ENCODE measurements at places on chromosomes 13 and 19.
A peak's percentile ranks its signal among the peaks of the same experiment; 100 is the strongest.

DNA sequence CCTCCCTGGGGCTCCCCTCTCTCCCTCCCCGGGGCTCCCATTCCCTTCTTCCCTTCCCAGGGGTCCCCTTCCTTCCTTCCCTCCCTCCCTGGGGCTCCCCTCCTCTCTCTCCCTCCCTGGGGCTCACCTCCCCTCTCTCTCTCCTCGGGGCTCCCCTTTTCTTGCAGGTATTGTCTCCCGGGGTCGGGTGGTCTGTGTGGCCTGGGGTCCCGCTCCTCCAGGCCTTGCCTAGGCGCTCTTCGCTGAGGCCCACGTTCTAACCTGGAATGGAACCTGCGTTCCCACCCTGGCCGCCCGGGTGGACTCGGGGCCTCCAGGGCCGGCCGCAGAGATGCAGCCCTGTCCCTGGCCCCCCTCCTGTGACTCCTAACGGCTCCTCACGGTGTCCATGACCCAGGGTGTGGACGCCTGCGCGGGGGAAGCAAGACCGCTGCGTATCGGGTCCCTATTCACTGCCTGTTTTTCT lies 940 bp upstream of the DCUN1D2 start:
- DNase-seq, result no peak

- no peak for DNase-seq
These were observed 35.3 kb downstream of the EDNRB start for GRCh38 chr13:77883328-77883727.

DNA sequence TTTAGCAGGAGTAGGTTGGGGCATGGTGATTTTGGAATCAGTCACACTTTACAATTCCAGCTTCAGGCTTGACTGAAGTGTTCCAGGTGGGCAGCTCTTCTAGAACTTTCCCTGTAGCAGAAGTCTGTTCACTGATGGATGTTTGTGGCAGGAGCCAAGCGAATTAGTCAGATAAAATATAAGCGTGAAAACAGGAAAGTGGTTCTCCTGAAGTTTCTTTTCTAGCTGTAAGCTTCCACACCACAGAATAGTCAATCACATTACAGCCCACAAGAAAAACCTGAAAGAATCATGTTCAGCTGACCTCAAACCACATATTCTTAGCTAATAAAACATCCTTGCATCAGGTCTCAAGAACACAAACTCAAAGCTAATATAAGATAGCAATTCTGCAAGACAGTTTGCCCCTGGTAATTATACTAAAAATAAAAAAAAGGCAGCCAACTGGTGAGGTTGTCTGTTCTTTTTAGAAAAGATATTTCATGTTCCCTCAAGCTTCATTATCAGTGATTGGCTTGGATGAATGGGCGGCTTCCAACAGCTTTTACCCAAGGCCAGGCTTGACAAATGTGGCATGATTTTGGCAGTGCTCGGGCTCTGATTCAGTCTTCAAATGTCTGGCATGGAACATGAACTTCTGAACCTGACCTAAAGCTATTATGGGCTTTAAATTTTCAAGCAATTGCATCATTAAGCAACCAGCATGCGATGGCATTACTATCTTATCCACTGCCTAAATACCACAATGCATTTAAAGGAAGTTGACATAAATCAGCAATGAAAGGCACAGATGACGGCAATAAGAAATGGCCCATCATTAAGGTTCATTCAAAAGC lies 136.8 kb downstream of the DCLK1 start:
- no peak for DNase-seq

DNA sequence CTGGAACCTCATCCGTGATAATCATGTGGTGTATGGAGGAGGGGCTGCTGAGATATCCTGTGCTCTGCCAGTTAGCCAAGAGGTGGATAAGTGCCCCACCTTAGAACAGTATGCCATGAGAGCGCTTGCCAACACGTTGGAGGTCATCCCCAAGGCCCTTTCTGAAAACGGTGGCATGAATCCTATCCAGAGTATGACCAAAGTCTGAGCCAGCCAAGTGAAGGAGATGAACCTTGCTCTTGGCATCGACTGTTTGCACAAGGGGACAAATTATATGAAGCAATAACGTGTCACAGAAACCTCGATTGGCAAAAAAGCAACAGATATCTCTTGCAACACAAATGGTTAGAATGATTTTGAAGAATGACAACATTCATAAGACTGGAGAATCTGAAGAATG lies 251.2 kb upstream of the OBI1 start:
- DNase-seq, result no peak

DNA sequence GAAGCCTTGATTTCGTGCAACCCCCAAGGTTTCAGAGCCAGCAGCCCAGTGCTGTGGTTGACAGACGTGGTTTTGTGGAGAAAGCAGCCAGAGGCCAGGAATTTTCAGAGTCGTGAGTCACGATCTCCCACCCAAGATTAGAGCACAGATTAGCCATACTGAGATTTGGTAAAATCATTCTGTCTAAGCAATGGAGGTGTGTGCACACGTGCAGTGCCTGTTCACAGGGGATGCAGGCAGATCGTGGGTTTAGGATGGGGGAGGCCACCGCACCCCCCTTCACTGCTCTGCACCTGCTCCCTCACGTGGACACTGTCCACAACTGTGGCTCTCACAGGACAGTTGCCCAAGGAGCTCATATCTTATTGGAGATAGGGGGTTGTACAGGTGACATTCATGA lies 46.6 kb upstream of the GPR183 start:
- no peak for DNase-seq

GRCh38 chr19:35533201-35533821 lies at the start of gene GAPDHS:
Gene GAPDHS (plus strand): TSS chr19:35533456. CDS start chr19:35533528, 72 bp downstream.
- DNase-seq, result no peak

- DNase-seq, result no peak
These were observed 8.5 kb downstream of the UBA2 start for GRCh38 chr19:34436716-34437115.

- DNase-seq, result no peak
These were observed 175.8 kb downstream of the TDRD3 start for GRCh38 chr13:60572855-60573254.

GRCh38 chr19:9883231-9883758 lies 48.2 kb downstream of the PIN1 start:
- no peak for DNase-seq

GRCh38 chr19:39497701-39497995 lies 1.1 kb upstream of the DLL3 start:
- no peak for DNase-seq

- DNase-seq, result no peak
These were observed at the start of gene SACS for GRCh38 chr13:23433171-23434153. Gene SACS (minus strand): TSS chr13:23433702. CDS start chr13:23411239, 22,463 bp downstream.

GRCh38 chr13:85186356-85187045 lies 612.7 kb downstream of the SLITRK6 start:
- no peak for DNase-seq

- DNase-seq, result no peak
These were observed 46.0 kb downstream of the C13orf46 start for GRCh38 chr13:113927661-113928581.

DNA sequence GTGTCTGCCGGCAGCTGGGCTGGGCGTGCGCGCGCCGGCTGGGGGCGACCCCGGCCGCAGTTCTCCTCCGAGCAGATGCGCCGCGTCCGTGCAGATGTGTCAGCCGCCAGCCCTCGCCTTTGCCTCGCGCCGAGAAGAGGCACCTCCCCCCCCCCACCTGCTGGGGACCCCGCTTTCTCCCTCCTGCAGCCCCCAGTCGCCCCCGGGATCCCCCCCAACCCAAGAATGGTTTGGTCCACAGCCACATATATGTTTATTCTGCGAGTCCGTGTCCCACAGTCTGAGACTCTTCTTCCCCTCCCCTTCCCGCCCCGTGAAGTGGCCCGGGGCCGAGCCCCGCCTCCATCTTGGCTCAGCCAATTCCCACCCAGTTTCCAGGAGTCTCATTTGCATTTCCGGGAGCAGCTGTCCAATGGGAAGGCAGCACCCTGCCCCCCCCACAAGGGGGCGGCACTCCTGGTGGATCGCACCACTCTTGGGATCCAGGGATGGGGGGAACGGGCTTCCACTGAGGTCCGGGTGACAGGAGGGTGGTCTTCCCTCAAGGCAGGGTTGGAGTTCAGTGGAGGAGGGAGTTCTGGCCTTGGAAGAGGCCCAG lies 8.6 kb downstream of the ISOC2 start:
- peak; percentile 49 for DNase-seq

GRCh38 chr19:46787331-46788261 lies 798 bp downstream of the SLC1A5 start:
- peak; percentile 20 for DNase-seq

DNA sequence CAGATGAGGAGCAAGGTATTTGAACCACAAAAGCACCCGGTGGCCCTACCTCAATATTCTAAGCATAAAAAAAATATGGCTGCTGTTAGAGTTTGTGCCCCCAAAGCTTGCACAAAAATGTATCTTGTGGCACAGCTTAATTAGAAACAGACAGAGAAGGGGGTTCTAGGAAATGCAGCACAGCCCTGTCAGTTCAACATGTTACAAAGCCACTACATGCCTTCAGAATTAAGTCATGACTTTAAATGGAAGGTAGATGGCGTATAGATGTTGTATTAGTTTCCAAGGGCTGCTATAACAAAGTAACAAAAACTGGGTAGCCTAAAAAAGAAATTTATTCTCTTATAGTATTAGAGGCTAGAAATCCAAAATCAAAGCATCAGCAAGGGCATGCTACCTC lies 703.8 kb downstream of the DIAPH3 start:
- DNase-seq, result no peak

DNA sequence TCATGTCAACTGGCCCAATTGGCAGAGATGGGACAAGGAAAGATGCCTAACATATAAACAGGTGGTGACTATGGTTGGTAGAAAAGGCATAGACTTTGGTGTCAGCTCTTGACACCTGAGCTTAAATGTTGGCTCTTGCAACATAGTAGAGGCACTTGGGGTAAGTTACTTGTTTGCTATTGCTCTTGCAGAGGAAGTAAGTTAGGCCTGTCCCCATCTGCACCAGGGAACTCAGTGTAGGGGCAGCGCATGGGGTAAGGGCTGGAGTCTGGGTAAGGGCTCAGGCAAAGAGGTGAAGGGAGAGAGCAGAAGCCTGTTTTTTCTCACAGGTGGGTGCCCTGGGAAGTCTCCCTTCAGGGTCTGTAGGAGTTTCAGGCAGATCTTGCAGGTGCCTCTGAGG lies 27.6 kb downstream of the ERICH6B start:
- no peak for DNase-seq

DNA sequence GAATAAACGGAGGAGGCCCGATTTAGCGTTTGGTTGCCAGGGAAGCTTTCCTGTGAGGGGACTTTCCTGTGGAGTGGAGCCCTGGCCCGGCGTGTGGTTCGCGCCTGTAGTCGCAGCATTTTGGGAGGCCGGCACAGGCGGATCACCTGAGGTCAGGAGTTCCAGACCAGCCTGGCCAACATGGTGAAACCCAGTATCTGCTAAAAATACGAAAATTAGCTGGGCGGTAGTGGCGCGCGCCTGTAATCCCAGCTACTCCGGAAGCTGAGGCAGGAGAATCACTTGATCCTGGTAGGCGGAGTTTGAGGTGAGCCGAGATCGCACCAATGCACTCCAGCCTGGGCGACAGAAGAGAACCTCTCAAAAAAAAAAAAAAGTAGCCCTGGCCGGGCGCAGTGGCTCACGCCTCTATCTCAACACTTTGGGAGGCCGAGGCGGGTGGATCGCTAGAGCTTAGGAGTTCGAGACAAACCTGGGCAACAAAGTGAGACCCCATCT lies 6.9 kb downstream of the KANK3 start:
- DNase-seq, result no peak

DNA sequence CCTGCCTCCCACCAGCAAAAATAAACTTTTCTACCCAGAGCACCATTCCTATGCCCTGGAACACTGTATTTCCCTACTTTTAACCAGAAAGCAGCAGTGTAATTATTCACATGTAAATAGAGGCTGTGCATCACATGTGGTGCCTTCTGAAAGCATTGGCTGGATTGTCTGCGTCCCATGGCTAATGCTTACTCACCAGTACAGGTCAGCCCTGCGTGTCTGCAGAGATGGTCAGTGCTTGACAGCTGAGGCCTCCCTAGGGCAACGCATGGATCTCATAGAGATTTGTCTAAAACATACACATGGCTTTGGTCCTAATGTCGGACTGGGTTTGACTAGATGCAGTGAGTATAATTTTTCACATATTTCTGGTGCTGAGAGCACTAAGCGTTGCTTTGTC lies 64.2 kb downstream of the DPY19L3 start:
- DNase-seq, result no peak

DNA sequence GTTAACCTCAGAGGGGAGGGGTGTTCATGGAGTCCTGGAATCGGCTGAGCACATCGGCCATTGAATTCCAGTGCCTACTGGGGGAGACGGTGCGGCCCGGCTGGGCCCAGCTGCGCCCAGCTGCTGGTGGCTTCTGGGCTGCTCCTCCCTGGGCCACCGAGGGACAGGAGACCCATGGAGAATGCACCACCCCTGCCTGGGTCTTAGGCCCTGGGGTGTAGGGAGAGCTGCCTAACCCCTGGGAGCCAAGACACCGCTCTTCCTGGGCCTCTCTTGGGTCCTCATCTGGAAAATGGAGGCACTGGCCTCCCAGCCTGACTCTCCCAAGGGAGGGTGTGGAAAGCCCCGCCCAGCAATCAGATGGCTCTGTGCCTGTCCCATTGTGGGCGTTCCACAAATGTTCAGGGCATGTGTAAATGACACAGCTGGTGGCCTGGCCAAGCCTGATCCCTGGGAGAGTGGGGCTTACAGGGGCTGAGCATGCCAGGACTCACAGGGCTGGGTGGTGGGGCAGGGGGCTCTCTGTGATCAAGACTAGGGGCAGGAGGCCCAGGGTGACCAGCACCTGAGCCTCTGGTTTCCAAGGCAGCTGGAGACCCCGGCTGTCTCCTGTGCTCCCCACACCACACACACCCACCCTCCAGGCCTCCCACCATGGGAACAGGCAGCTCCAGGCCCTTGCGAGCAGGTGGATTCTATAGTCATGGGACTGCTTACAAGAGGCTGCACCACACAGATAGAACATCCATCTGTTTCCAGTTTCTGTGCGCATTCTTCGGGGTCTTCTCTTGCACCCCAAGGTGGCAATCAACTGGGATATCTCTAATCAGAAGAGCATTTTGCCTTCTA lies 150.9 kb downstream of the URI1 start:
- no peak for DNase-seq

GRCh38 chr13:42746866-42747265 lies 34.5 kb upstream of the FAM216B start:
- no peak for DNase-seq

DNA sequence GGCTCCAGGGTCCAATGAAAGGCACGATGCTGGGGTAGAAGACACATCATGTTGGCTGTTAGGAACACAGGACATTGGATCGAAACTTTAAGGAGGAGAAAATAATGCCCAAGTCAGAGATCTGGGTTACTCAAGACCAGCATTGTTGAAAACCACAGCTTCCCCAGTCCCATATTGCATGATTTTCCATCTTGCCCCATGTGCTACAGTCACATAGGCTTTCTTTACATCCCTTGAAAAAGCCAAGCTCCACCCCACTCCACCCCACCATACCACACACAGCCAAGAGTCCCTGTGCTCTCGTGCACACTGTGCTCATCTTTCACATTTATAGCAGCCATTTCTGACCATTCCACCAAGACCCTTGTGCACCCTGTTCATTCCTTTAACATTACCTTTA lies 636.2 kb downstream of the DIAPH3 start:
- no peak for DNase-seq
